Stimulated activated CD8-positive, alpha-beta memory T cell treated with anti-CD3 and anti-CD28 coated beads, Interleukin-4, amount 100 ng/mL, for 24 hours (primary cell): ENCODE measurements at places on chromosomes 16 and 17.
A peak's percentile ranks its signal among the peaks of the same experiment; 100 is the strongest.

DNA sequence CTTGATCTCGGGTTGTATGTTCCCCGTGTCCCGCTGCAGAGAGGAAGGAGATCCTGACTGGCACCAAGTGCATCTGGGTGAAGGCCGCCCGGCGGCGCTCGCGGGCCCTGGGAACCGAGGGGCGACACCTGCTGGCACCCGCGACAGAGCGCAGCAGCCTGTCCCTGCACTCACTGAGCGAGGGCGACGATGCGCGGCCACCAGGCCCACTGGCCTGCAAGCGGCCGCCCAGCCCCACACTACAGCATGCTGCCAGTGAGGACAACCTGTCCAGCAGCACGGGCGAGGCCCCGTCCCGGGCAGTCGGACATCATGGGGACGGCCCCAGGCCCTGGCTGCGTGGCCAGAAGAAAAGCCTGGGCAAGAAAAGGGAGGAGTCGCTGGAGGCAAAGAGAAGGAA lies 7.5 kb downstream of the BTBD17 start:
- DNase-seq: peak; percentile 37

DNA sequence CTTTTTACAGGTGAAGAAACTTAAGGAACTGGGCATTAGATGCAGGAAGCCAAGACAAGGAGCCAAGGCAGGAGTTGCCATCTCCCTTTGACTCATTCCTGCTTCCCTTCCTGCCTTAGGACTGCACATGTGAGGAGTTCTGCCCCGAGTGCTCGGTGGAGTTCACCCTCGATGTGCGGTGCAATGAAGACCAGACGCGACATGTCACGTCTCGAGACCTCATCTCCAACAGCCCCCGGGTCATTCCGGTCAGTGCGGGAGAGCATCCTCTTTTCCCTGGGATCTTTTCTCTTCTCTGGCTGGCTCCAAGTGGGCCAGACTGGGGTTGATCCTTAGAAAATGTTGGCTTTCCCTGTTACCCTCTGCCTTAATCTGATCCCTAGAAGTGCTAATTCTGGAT lies 6.6 kb downstream of the POLR2C start:
- no peak for DNase-seq

DNA sequence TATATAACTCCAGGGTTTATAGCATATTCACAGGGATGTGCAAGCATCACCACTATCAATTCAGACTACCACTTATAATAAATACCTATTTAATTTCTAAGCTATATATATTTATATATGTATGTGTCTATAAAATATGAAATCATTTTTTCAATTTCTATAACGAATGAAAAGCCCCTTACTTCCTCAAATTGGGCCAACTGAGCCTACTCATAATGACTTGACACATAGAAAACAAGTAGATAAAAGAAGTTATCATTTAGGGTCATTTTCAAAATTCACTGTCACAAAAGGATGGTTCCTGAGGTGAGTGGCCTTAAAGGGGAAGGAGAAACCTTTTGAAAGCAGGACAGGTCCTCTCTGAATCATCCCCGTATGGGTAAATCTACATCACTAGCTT lies 114.1 kb downstream of the ADCY9 start:
- DNase-seq: no peak

- DNase-seq: no peak
Measured at GRCh38 chr17:5234645-5235576, at the start of gene SCIMP. Gene SCIMP (minus strand): TSS chr17:5234860. CDS start chr17:5234755, 105 bp downstream.

GRCh38 chr17:65359016-65359415 lies 202.4 kb downstream of the AXIN2 start:
- DNase-seq: peak; percentile 11

- no peak for DNase-seq
Measured at GRCh38 chr16:14345512-14346115, 274.5 kb downstream of the MRTFB start.
